ENCODE measurements at places on chromosomes 2 and 18.

GRCh38 chr2:160970052-160970965 is 189.9 kb upstream of the TANK start:
- DNase-seq = peak; percentile 23

- DNase-seq = no peak
Measured at GRCh38 chr2:115163572-115163971, 721.1 kb downstream of the DPP10 start.

DNA sequence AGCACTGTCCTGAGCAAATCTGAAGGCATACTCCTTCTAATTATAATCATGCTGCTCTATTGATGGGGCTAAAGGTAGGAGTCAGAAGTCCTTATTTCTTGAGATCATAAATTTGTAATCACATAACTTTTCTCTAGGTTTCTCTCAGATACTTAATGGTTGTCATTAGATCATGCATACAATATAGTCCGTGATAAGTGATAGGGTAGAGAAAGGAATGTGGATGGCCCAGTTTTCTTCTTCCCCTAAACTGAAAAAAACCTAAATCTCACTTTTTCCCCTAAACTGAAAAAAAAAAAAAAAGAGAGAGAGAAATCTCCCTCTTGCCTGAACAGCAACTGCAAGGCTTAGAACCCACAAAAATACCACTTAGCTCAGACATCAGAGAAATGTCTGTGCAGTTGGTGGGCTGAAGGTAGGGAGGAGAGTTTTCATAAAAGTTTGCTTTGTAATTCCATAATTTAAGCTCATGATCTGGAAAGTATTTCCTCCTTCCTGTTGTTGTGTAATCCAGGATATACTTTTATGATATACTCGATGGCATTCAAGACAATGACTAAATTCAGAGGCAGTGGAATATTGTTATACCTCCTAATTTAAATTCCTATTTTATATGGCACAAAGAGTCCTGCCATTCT is 79.3 kb upstream of the ITPRID2 start:
- DNase-seq = no peak

DNA sequence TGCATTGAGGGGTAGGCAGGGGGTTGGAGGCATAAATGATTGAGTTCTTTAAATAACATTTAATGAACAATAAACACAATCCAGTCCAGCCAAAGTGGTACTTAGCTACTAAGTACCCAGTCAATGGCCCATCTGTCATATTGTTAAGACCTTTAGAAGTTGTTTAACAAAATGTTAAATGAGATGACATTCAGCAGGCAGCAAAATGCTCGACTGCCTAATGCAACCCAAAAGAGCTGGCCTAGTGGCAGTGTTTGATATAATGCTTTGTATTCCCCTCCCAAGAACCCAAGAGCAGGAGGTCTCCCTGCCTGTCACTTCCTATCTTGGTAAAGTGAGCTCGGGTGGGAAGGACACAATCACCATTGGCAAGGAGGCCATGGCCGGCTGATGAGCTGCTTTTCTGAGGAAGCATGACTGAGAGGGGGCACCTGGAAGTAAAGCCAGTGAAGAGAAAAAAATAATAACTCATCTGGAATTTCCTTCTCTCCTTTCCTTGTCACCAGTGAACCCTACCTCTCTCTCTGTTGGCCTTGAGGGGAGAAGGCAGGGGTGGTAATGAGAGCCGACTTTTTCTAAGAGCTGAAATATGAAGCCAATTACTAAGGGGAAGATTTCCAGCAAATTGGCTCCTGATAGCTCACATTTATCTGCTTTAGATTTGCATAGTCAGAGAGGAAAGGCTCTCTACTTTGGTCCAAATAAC is 140.6 kb downstream of the C1D start:
- no peak for DNase-seq

- DNase-seq = no peak
Measured at GRCh38 chr2:12560618-12561017, 156.1 kb upstream of the TRIB2 start.

GRCh38 chr18:70044632-70045031 is 97.0 kb upstream of the CD226 start:
- no peak for DNase-seq

DNA sequence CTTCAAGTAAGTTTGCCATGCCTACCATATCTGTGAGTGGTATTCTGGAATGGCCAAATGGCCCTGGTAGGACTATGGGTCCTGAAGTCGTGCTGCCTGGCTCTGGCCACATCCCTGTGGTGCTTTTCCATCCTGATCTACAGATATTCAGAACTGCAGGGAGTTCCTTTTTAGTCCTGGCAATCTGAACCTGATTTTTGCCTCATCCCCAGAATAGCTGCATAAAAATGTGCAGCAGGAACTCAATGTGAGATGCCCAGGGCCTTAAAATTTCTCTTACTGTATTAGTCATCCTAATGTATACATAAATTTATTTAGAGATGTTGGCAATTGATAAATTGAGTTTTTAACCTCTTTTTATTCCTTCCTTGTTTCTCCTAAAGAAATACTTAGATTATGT is 5.3 kb downstream of the SERPINB13 start:
- DNase-seq = no peak

DNA sequence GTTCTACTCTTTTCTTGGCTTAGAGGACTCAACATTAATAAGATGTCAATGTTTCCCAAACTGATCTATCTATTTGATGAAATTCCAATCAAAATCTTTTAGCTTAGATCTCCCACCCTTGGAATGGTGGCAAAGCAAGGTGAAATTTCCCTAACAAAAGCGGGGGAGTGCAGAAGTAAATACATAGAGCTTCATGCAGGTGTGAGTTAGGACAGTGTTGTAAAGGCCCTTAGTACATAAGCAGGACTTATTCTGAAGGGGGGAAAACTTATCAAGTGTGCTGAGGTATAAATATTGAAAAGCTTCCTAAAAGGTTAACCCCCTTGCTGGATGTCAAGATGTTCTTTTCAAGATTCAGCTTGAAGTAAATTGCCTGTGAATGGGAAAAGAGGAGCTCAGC is 608.6 kb upstream of the CELF4 start:
- DNase-seq = no peak

GRCh38 chr2:200306931-200307723 is 634 bp downstream of the SPATS2L start:
- no peak for DNase-seq
